ENCODE measurements at places on chromosomes 2 and 18. TPM values are rescaled to one million over a fixed set of nuclear protein-coding genes. Genes with fewer than 3 reads are reported as not detected.
A peak's percentile ranks its signal among the peaks of the same experiment; 100 is the strongest.

DNA sequence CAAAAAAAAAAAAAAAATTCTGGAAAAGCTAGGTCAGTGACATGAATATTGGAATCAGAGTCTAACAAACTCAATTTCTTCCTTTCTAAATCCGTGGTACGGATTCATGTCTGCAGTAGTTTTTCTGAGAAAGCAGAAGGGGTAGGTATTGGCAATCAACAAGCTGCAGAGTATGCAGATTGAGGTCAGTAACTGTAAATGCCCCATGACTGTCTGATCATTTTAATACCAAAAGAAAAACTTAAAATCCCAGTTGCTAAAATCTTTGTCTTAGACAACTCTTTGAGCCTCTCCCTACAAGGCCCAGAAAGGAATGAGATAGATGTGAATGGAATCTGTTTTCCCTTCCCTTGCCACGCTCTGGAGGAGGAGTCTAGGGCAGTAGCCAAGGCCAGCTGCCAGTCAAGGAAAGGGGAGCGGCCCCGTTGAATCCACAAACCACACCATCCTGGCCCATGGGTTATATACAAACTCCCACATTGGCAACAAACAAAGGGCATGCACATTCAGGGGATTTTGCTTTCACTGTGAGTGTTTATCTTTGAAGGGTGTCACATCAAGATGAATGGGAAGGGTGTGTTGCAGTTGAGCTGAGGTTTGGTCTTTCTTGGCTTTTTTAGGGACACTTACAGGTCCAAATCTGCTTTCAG is 6.1 kb upstream of the CASP8 start:
- DNase-seq, result peak; percentile 63

GRCh38 chr2:117199511-117199910 is 615.0 kb upstream of the DDX18 start:
- DNase-seq, result no peak

- no peak for DNase-seq
Measured at GRCh38 chr2:188517549-188518215, 226.0 kb downstream of the GULP1 start.

DNA sequence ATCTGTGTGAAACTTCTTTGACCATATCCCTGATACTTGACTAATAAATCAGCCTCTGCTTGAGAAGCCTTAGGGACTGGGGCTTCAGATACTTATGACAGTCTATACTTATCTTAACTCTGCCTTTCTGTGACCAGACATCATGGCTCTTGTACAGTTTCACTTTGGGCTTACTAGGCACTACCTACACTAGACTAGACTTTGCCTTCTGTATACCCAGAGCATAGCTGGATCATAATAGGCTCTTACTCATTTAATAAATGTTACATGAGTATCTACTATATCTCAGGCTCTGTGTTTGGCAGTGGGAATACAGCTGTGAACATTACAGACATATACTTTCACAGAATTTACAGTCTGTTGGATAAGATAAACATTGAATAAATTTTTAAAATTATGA is 9.0 kb downstream of the UGP2 start:
- DNase-seq, result no peak

- no peak for DNase-seq
Measured at GRCh38 chr2:225379856-225380255, 19.7 kb upstream of the NYAP2 start.

- peak; percentile 25 for DNase-seq
Measured at GRCh38 chr18:24659827-24660720, 199.6 kb downstream of the HRH4 start.

DNA sequence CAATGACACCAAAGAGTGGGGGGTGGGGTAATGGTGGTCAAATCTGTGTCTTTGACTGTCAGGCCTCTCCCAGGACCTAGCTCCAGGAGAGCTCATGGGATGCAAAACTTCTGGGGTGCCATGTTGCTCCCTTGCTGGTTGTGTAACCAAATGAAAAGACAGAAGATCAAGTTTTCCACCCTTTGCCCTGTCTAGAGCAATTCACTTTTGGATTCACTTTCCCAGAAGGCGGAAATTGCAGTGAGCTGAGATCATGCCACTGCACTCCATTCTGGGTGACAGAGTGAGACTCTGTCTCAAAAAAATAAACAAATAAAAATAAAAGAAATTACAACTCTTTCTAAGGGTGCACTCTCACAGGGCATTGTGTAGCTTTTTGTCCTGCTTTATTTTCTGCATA is 34.9 kb upstream of the PLA2R1 start:
- DNase-seq, result peak; percentile 44

- no peak for DNase-seq
Measured at GRCh38 chr2:50215736-50216135, 816.2 kb downstream of the NRXN1 start.

DNA sequence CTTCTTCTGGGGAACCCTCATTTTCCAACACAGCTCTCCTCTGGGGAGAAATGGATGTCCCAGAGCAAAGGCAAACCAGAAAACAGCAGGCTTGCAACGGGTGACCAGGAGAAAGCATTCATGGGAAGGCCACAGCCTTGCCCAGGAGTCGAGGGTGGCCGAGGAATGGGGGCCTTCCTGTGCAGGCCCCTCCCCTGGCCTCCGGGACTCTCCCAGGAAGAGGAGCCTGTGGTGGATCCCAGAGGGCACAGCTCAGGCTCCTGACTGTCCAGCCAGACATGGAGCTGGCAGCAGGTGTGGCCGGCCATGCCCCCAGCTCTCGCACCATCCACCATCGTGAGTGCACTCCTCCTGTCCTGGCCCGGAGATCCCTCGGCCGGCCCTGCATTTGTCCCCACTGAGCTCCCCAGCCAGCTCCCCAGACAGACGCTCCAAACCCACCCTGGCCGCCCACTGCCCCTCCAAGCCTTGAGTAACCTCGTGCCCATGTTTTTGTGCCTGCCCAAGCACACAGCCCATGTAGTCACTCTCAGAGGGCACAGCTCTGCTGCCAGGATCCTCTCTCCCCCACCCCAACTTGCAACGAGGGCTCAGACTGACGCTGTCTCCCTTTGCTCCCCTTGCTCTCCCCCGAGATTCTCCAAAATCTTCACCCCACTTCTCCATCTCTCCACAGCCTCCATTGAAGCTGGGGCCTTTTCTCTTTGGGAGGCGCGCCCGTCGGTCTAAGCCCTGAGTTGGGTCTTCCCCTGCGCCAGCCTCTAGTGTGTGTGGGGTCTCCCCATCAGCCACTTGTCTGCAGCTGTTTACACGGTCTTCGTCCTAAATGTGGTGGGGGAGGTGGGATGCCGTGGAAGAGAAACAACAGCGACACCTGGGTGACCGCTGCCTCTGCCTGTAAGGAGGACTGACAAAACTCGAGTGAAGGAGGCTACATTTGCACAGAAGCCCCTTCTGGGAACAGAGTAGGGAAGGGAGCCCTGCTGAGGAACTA is 9.8 kb downstream of the PRLH start:
- DNase-seq, result no peak

GRCh38 chr2:289362-290089 is 1.6 kb upstream of the ALKAL2 start:
- peak; percentile 30 for DNase-seq

The REG1B gene
- total RNA-seq, result not detected

The PSTPIP2 gene
- total RNA-seq, result 3.0 TPM

The MAP3K19 gene
- not detected for total RNA-seq

The ABCB11 gene
- total RNA-seq, result 1.1 TPM

The MTCL1 gene
- total RNA-seq, result 20.8 TPM

The HAAO gene
- 17.8 TPM for total RNA-seq
